WTC11 (cell line): ENCODE measurements at places on chromosomes 5 and 9. TPM values are rescaled to one million over a fixed set of nuclear protein-coding genes. Genes with fewer than 3 reads are reported as not detected.

PCDHGA5 gene
- total RNA-seq: 2.0 to 2.5 TPM (median 2.4 TPM) in 3 replicates

SPATA31C1 gene
- not detected in 3 replicates for total RNA-seq

GRCh38 chr9:4620881-4621555 is 41.1 kb upstream of the PLPP6 start:
- DNase-seq: no peak

DNA sequence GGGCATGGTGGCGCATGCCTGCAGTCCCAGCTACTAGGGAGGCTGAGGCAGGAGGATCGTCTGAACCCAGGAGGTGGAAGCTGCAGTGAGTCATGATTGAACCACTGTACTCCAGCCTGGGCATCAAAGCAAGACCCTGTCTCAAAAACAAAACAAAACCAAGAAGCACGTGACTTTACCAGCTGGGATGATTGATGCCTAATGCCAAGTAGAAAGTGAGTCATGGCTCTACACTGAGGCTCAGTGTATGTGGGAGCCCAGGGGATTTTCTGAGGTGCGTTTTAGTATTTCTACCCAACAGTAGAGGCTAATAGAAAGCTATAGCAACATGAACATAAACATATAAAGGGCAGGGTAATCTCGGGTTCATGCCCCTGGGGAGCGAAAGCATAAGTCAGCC is 13.9 kb upstream of the BRD3OS start:
- no peak for DNase-seq
